ENCODE measurements at places on chromosomes 1 and 21. TPM values are rescaled to one million over a fixed set of nuclear protein-coding genes. Genes with fewer than 3 reads are reported as not detected.

DNA sequence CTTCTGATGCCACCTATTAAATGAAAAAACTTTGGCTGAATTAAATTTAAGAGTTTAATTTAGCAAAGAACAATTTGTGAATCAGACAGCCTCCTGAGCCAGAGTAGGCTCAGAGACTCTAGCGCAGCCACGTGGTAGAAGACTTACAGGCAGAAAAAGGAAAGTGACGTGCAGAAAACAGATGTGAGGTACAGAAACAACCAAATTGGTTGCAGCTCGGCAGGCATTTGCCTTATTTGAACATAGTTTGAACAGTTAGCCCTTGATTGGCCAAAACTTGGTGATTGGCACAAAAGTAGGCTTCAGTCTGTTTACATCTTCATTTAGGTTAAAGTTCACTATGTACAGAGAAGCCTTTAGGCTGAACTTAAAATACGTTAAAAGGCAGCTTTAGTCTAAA lies 22.9 kb downstream of the TCP10L start:
- no peak for DNase-seq

- no peak for DNase-seq
Observed at GRCh38 chr1:211492511-211493132, 660 bp upstream of the RD3 start.

DNA sequence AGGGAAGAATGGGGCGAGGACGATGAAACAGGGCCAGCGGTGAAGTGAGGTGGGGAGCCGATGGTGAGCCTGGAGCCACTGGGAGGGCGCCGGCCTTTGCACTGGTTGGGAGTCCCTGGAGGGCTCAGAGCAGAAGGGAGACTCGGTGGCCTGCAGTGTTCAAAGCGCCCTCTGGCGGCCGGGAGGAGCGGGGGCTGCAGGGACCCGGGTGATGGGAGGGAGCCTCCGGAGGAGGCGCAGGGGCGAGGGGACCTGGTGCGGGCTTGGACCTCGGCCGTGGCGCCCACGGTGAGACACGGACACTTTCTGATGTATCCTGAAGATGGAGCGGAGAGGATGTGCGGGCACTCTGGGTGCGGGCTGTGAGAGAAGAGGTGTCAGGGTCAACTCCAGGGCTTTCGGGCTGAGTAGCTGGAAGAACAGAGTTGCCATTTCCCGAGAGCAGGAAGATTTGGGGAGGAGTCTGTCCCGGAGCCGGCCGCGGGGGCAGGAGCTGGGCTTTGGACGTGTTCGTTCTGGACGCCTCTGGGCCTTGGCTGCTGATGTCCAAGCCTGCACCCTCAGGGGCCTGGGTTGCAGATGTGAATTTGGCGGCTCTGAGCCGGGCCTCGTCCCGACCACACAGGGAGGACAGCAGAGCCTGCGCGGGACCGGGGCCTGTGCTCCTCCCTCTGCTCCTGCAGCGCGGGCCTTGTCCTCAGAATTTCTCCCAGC lies 29.7 kb downstream of the HEYL start:
- DNase-seq: peak; percentile 75

- DNase-seq: no peak
Observed at GRCh38 chr21:37580666-37581065, 214.1 kb downstream of the DYRK1A start.

DNA sequence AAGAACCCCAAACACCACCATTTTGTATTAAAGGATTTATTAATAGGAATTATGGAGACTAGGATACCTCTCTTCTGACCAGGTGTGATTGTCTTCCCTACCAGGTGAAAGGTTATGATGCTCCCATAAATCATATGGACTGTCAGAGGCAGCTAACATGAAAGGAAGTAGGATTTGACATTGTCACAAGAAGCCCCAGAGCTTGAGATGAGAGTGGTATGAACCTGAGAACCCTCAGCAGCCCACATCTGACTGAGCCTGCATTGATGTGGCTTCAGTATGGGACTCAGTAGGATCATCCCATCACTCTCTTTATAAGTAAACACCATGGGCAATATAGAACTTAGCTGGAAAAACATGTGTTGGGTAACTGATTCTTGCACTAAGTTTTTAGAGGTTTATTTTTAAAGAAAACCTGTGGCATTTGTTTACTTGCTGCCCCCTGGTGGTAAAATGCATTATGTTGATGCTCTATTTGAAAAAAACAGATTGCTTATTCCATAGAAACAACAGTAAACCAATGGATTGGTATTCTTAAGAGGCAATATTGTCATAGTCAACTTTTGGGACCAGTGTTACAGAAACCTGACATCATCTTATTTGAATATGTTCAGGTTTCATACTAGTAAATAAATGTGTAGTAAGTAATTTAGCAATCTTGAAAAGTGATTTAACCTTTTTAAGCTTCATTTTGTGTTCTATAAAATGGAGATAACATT lies 16.6 kb upstream of the CACYBP start:
- DNase-seq: peak; percentile 52

DNA sequence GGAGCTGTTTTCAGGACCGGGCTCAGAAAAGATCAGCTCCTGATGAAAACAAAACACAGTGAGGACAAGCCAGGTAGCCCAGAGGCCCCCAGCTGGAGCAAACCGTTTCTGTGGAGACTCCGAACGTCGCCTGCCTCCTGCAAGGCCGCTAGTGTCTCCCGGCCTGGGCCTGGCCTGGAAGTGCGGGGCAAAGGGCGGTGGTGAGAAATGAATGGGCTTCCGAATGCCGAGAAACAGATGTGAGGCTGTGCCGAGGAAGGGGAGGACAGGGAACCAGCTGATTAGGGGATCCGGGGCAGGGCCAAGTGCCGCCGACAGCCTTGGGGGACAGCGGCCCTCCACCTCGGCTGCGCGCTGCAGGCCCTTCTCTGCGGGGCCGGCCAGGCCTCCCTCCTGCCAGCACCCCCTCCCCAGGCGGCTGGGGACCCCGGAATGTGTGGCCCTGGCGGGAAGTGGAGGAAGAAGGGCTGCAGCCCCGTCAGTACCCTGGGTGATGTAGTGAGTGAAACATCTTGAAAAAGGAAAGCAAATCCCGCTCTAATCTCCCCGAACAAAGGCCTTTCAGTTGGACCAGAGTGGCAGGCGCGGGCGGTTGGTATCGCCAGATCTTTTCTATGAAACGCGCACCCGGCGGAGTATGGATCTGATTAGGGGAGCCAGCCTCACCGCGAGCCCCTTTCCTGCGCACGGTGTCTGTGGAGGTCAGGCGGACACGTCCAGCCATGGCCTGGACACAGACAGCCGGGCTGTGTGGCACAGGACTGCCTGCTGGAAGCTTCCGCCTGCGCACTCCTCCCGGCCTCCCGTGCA lies 52.6 kb downstream of the PRDM16 start:
- no peak for DNase-seq

DNA sequence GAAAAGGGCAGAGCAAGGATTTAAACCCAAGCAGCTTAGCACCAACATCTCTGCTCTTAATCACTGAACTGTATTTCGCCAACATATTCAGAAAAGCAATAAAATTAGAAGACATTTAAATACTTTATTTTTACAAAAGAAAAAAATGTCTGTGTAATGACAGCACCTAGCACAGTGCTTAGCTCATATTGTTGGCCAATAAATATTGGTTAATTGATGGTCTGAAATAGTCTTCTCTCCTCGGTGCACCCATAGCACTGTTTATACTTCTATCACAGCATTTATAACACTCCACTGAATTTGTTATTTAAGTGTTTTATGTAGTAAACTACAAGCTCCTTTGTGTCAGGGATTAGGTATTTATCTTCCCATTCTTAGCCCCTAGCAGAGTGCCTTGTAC lies 70.9 kb upstream of the PLPPR4 start:
- DNase-seq: no peak

GRCh38 chr21:37398697-37399096 lies 32.1 kb downstream of the DYRK1A start:
- peak; percentile 14 for DNase-seq

PLA2G2D gene
- not detected for total RNA-seq

GRCh38 chr1:168100315-168101002 lies 36.3 kb downstream of the GPR161 start:
- DNase-seq: no peak

PLEKHA6 gene
- total RNA-seq: 0.13 TPM

NKAIN1 gene
- total RNA-seq: not detected

SPRR3 gene
- total RNA-seq: not detected

KIF17 gene
- total RNA-seq: not detected

- no peak for DNase-seq
Observed at GRCh38 chr1:178706432-178706831, 18.6 kb upstream of the RALGPS2 start.

DNA sequence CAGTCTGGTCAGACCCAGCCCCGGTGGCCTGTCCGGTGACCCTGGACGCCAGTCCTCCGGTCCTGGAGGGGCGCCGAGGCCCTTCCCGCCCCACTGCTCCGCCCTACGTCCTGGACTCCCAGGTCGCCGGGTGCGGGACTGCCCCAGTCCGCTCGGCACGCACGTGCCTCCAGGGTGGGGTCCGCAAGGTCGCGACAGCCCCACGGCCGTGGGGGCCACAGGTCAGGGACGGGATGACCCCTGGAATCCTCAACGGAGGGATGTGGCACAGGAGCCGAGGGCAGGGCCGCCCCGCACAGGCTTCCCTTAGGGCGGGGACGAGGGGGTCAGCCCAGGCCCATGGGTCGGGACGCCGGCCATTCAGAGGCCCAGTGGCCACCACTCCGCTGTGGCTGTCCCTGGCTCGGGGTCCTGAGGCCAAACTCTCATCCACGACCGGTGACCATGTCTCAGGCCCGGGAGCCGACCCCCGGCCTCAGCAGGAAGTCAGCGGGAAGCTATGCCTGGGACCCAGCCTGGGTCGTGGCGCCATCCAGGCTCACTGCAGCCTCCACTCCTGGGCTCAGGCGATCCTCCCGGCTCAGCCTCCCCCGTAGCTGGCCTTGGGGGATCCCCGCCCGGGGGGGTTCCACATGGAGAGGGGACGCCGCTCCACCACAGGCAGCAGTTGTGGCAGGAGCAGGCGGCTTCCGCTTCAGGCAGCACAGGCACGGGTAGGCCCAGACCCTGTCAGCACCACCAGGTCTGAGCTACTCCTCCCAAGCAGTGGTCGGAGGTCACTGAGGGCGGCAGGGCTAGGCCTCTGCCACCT lies 599 bp upstream of the TMEM240 start:
- DNase-seq: no peak
